ENCODE measurements at places on chromosomes 3 and 15.

DNA sequence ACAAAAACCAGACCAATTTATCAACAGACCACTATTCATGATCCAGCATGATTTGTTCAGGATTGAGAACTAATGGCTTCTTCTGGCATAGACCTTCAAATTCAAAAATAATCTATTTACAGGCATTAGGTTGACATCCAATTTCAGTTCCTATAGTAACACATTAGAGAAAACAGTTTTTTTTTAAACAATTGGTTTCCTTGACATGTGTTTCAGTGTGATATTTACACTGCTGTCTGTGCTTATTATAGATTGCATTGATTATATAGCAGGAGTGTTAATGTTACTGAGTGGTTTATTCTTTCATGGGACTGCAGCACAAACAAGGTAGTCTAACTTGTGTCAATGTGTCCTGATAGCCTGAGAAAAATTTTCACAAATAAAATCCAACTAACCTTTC is 579.3 kb downstream of the PLOD2 start:
- DNase-seq, result no peak

DNA sequence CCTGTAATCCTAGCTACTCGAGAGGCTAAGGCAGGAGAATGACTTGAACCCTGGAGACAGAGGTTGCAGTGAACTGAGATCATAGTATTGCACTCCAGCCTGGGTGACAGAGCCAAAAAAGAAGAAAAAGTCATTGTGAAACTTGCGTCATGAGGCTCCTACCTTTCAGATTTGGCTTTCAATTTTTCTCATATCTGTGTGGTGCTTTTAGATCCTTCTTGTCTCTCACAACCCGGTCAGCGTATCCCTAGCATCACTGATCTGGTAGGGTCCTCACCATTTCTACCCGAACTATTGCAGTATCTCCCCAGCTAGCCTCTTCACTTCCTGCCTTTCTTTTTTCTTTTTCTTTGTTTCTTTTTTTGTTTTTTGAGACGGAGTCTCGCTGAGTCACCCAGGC is 21.6 kb upstream of the GCNT3 start:
- DNase-seq, result no peak

GRCh38 chr15:25091421-25092158 is 136.8 kb downstream of the SNRPN start:
- no peak for DNase-seq

DNA sequence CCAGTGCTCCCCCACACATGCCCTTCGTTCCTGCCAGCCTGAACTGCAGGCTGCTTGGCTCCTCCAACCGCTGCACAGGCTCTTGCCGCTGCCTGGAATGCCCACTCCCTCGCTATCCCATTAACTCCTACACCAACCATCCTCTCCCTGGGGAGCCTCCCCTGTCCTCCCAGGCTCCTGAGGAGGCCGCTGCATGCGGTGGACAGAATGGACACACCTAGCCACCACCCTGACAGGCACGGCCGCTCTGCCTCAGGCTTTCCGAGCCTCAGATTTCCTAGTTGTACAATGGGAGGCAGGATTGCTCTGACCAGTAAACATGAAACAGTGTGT is 2.3 kb downstream of the PLXNB1 start:
- DNase-seq, result no peak

DNA sequence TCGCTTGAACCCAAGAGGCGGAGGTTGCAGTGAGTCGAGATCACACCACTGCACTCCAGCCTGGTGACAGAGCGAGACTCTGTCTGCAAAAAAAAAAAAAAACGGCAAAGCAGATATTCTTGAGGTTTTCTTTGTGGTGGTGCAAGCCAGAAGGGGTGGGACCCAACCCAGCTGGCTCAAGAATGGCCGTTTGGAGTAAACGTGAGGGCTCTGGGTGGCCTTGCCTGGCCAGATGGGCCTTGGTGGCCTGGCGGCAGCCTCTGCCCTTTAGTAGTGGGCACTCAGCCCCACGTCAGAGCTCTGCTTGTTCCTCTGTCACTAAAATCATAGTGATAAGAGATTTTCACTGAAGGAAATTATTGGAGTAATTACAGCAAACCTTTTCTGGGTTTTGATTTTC is 50.5 kb downstream of the ATP1B3 start:
- no peak for DNase-seq

- no peak for DNase-seq
Observed at GRCh38 chr15:48630245-48630644, 15.3 kb downstream of the FBN1 start.

DNA sequence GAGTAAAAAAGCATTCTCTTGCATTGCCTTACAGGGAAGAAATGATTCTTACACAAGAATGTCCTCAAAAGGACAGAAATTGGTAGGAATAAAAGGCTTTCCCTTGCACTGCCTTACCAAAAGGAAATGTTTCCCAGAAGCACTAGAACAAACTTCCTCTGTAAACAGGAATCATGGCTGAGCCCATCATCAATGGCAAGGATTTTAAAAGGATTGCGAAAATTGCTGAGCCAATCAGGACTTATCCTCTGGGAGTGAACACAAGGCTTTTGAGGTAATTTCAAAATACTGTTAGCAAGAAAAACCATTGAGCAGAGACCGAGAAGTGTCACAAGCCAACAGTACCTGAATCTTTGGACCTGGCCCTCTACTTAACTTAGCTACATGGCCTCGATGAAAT is 897.3 kb downstream of the ROBO1 start:
- DNase-seq, result no peak

- no peak for DNase-seq
Observed at GRCh38 chr3:117097351-117097750, 387.8 kb downstream of the TUSC7 start.

- peak; percentile 2 for DNase-seq
Observed at GRCh38 chr3:120145542-120146285, 51.5 kb upstream of the GSK3B start.

DNA sequence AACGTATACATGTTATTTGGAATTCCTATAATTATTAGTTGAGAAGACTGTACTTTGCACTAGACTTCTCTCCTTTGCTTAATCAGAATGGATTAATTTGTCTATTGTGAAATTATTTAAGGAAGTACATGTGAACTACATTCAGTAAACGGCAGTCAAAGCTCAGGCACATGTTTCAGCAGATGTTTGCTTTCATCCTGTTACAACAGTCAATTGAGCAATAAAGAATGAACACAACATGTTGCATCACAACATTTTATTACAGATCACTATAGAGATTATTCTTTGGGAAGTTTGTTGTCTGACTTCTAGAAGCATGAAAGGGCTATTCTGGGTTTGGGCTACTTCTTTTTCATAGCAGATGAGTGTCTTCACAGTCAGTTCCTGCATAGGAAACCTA is 39.2 kb downstream of the RAB27A start:
- DNase-seq, result no peak

GRCh38 chr15:72865486-72865885 is 81.9 kb upstream of the ADPGK start:
- no peak for DNase-seq

DNA sequence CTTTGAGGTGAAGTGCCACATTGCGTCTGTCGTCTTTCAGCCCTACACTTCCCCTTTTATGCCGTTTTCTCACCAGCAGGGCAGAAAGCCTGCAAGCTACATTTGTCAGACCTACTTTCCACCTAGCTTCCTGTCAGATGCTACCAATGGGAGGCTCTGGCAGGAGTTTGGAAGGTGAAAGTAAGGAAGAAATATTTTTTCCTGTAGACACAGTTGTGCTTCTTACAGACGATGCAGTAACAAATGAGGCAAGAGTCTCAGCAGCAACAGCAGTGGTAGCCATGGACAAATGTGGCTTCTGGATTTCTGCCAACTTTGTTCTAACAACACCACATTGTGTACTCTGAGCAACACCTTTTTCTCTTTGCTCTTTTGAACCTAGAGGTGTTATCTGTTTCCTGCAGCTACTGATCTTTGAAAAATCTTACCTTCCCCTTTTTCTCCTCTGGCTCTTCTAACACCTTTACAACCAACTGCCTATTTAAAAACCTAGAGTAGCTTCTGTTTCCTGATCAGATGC is 70.6 kb upstream of the STT3B start:
- DNase-seq, result peak; percentile 4

DNA sequence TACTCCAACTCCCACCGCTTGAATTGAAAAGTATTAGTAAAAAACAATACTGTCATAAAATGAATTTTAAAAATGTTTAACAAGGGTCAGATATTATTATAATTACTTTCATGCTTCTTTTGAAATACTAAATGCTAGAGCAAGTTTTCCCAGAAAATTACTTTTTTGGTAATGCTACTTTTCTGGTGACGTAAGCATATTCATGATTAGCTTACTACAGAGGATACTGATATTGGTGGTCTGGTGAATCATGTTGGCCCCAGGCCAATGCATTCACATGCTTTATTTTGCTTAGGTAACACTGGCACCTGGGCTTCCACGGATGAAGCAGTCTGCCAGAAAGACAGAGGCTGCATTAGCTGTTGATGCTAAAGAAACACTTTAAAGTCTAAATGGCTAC is 12.4 kb downstream of the SPATA16 start:
- DNase-seq, result no peak

GRCh38 chr3:193800138-193801043 is 207.4 kb downstream of the OPA1 start:
- DNase-seq, result no peak

GRCh38 chr3:43948013-43948412 is 257.3 kb downstream of the ABHD5 start:
- no peak for DNase-seq

DNA sequence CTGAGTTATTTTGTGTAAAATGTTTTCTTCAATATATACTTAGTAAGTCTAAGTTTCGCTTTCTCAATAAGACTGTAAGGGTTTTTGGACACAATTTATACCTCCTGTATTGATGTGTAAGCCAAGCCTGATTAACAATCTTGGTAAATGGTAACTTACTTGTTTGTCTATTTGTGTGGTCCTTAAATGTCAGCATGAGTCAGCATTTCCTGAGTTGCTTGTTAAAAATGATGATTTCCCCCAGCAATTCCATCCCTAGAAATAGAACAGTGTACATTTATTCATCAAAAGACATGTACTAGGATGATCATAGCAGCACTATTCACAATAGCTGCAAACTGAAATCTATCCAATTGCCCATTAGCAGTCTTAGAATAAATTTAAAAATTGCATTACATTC is 53.4 kb upstream of the LRIG1 start:
- DNase-seq, result no peak

GRCh38 chr3:104040896-104041295 is 1325.8 kb upstream of the ALCAM start:
- DNase-seq, result no peak

DNA sequence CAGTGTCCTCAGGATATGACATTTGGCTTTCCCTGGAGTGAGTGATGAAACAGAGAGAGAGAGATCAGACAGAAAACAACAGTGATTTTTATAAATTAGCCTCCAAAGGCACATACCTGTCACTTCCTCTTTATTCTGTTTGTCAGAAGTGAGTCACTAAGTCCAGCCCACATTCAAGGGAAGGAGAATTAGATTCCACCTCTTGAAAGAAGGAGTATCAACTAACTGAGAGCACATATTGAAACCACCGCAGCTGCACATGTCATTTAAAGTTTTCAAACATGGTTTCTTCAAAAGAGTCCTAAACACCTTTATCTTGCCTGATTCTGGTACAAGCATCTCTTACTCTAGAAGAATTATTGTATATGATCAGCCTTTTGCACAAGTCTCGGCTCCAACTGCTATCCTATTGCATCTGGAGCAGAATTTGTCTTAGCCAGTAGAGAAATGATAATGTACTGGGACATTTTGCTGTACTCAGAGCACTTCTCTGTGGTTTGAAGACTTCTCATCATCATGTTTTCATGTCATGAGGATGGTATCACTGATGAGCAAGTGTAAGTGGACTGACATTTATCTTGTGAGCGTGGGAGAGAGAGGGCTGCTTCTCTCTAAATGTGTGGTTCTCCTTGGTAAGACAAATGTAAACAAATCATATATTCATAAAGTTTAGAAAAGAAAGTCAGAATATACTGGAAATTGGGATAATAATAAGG is 338.9 kb upstream of the CFAP20DC start:
- no peak for DNase-seq

DNA sequence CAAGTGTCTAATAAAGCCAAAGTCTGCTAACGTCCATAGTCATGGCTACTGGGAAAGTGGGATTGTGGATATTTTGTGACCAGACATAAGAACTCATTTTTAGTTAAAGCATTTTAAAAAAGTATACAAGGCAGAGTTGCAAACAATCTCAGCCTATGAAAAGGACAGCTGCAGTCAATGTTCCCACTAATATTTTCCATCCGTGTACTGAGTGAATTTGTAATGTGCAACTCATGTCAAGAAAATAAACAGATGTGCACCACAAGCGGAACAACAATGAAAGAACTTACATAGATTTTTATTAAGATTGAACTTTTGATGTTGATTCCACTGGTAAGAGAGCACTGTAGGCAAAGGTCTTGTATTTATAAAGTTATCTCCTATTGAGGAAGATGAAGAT is 231.3 kb upstream of the SEMA6D start:
- no peak for DNase-seq

- no peak for DNase-seq
Observed at GRCh38 chr3:14534516-14535191, 5.5 kb downstream of the GRIP2 start.

DNA sequence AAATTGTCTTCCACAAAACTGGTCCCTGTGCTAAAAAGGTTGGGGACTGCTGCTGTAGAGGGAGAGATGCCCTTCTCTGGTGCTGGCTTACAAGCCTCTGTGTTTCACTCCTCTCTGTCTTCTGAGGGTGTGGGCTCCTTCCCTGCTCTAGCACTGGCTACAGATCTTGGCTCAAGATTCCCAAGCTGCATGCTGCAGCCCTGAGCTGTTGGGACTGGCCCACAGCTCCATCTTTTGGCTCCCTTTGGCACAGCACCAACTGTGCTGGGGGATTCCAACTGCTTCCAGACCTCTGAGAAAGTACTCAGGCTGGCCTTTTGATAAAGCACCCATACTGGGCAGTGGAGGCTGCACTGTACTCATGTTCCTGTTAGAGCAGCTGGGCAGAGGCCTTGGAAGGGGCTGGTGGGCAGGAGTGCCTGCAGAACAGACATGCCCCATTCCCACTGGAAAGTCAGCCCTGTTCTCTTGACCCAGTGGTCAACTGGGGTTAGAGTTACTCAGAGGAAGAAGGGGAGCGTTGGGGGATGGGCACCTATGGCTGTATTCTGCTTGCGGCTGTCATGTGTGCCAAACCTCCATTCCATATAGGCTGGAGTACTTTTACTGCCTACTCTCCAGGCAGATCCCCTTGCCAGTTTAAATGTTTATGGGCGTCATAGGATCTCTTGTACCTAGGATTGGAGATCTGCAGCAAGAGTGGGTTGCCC is 55.7 kb downstream of the GALK2 start:
- DNase-seq, result no peak

DNA sequence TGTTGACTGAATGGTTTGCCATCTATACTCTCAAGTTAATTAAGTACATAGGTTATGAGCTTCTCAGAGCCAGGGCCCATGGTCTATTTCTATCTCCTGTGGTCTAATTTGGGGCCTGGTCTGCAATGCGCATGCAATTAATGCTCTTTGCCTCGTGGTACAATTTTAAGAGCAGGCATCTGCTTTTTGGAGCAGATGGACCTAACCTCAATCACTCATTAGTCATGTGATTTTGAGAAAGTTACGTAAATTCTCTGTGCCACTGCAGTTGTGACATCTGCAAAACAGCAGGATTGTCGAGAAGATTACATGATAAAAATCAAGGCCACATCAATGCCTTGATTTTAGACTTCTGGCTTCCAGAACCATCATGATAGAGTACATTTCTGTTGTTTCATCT is 543.7 kb upstream of the ADAMTS9 start:
- DNase-seq, result no peak
